ENCODE measurements at places on chromosomes 2 and 18. TPM values are rescaled to one million over a fixed set of nuclear protein-coding genes. Genes with fewer than 3 reads are reported as not detected.

DNA sequence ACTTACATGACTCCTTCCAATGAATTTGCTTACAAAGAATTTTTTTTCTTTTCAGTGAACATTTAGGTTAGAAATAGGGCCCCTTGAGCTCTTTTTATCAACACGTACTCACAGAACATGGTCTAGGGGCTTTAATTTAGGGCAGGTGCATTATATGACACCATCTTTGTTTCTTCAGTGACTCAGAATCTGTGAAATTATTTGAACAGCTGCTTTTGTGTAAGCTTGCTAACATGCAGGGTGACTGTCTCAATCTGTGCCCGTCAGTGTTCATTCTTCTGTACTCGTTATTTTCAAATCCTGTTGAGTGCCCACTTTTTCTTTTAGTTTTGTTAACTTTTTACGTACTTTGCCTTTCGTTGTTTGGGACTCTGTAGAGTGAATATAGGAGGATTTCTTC is 52.8 kb upstream of the CABYR start:
- no peak for DNase-seq

The RBMS1 gene
- 119 TPM for total RNA-seq

GRCh38 chr18:48563027-48563426 is 24.2 kb downstream of the CTIF start:
- no peak for DNase-seq

DNA sequence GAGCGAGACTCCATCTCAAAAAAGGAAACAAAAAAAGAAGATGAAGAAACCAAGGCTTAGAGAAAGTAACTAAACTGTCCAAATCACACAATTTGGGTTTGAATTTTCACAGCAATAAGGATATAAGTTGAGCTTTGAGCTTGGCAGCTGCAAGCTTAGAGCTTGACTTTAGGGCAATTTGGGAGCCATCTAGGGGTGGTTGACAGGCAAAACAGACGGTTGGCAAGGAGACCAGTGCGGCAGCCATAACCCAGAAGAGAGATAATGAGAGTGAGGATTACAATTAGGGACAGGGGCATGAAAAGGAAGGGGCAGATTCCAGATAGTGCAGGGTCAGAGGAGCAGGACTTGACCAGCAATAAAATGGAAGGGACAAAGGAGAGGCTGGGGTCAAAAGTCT is 382.2 kb upstream of the HNRNPA3 start:
- DNase-seq, result no peak

DNA sequence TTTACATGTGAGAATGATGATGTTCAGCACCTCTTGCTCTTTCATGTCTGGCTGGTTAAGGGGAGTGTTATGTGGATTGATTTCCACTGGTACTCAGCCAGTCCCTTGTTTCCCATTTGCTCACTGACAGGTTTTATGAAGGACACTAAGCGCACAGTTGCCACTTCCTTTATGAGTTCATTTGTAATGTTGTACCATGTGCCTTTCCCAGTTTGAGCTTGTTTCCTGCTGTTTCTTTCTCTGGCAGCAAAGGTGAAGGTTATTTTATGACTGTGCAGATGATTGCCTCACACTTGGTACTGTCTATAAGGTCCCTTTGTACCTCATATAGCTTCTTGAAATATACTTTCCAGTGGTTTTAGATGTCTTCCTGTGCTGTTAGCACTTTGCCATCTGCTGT is 1700.5 kb upstream of the TMEFF2 start:
- DNase-seq, result no peak

The CCDC141 gene
- 12.3 TPM for total RNA-seq

GRCh38 chr2:101781791-101782426 is 84.4 kb downstream of the MAP4K4 start:
- no peak for DNase-seq

The ABCB11 gene
- total RNA-seq, result 1.5 TPM

The GPR45 gene
- not detected for total RNA-seq

DNA sequence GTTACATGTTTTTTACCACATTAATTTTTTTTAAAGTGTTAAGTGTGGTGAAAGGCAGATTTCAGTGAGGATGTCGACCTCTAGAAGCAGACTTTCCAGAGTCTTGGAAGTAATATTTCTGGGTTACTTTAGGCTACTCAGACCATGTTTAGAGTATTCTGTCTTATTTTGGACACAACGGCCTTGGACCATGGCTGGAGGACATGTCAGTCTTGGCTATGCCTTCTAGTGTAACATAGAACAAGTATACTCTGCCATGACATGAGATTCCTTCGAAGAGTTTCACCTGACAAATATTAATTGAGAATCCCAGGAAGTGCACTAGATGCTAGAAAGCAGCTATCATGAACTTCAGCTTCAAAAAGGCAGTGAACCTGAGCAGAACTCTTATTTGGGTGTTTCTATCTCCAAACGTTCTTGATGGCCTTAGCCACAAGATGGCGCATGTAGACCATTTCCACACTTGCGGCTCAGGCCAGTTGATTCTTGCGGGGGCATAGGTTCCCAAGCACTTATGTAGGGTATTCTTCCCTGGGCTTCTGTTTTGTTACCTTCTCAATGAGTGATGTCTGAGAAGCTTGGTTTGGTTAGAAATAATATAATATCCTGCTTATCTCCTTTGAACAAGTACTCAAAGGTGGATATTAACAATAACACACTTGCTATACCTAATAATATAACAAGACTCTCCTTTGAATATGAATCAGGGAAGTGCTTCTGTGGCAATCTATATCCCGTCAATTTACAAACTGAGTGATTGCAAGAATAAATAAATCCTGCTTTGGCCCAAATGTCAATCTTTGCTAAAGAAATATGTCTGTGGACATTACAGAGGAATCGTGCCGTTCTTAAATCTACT is 62.0 kb downstream of the CACNB4 start:
- DNase-seq, result peak; percentile 81

GRCh38 chr2:128808462-128809258 is 490.0 kb upstream of the HS6ST1 start:
- DNase-seq, result no peak

GRCh38 chr2:102765061-102765460 is 3.2 kb downstream of the TMEM182 start:
- no peak for DNase-seq

The RAB6C gene
- total RNA-seq, result 0.13 TPM

- DNase-seq, result peak; percentile 70
Observed at GRCh38 chr2:216535454-216535995, 36.9 kb downstream of the RPL37A start.

The WDCP gene
- 11.8 TPM for total RNA-seq

DNA sequence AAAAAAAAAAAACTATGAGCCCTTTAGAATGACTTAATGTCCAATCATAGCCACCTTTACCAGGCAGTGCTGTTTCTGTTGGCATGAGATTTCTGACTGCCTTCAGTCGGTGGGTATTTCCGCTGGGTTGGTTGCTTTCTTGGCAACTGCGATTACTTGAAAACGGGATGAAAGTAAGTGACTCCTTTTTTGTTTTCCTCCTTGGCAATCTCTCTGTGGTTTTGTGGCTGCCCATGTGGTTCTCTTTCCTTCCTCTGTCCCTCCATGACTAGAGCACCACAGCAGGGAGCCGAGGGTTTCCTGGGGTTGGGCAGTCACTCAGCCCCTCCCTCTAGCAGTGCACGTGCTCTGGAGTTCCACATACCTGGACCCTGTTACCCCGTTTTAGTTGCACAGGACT is 112.1 kb downstream of the KLHL29 start:
- no peak for DNase-seq

The CYS1 gene
- total RNA-seq, result 9.3 TPM

DNA sequence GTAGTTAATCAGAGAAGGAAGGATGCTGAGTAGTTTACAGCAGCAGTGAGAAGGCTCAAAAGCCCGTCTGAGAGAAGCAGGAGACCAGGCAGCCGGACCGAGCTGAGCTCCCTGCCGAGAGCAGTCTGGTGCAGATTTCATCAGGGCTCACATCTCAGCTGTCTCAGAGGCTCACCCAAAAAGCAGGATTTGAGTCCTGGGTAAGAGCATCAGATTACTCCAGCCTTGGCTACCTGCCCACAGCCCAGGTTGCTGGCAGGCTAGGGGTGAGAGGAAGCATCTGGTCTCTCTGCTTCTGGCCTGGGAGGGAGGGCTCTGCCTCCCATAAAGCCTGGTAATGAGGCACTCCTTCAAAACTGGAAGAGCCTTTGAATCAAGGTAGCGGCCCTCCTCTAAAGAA is 140.5 kb downstream of the ST6GAL2 start:
- no peak for DNase-seq

DNA sequence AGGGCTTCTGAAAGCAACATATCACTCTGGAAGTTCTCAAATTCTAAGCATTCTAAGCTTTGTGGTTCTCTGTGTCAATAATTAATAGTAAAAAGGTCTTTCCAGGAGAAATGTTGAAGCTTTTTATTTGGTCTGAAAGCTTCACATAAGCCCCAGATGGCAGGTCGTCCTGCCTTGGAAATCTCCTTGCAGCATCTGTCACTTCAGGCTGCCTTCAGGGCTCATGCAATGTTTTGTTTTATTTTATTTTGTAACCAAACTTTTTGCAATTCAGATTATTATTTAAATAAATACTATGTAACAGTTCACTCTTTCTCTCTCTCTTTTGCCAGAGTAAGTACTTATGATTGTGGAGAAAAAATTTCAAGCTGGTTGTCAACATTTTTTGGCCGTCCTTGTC is 46.7 kb upstream of the FHOD3 start:
- DNase-seq, result no peak

GRCh38 chr2:217755027-217755745 is 247.6 kb downstream of the TNS1 start:
- no peak for DNase-seq

DNA sequence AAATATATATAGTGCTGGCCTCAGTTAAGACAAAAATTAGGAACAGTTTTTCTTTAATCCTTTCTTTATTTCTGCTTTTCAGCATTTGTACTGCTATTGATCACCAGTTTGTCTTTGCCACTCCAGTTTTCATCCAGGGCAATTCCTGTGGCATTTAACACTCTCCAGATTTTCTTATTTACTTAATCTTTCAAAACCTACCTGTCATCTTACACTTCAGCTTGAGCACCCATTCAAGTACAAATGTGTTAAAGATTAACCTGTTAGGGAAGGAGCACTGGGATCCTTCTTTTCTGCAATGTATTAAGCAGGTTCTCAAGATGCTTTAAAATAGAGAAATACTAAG is 101.8 kb upstream of the SCN1A start:
- no peak for DNase-seq

DNA sequence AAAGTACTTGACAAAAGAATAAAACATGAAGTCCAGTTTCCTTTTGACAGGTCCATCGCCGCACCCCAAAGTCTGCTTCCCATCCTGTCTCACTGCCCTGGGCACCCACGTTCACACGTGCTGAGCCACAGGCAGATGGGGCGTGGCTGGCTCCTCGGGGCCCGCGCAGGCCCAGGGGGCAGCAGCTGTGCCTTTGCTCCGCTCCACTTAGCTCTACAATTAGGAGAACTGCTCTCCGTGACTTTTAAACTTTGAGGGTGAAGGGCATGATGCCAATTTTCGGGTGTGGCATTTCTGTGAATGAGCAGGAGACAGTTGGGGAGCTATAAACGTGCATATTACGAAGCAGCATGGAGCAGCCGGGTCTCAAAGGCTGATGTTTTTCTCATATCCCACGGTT is 152.4 kb downstream of the TDRD15 start:
- DNase-seq, result no peak

- no peak for DNase-seq
Observed at GRCh38 chr18:55845221-55845620, 257.2 kb upstream of the TCF4 start.

DNA sequence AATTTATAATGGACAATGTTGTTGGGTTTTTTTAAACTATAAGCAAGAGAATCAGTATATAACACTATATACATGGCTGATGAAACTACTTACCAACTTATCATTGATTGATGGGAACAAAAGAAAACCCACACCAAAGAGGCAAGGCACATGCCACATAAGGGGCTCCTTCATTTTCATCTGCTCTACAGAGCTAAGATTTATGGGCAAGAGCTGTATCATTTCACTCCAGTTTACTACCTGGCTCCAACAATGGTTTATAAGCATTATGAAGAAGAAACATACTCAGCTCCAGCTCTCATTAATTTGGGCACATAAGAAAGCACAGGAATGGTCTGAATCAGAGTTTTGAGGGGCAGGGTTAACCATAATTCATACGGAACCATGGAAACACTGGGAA is 283.3 kb downstream of the AGPS start:
- DNase-seq, result no peak

The ABCG5 gene
- total RNA-seq, result not detected

GRCh38 chr2:1740716-1741589 is 3.4 kb downstream of the PXDN start:
- DNase-seq, result peak; percentile 56

The SCYGR4 gene
- total RNA-seq, result not detected

The FEV gene
- total RNA-seq, result not detected

- no peak for DNase-seq
Observed at GRCh38 chr2:191436368-191437055, 191.3 kb downstream of the MYO1B start.

The TGFA gene
- total RNA-seq, result 11.8 TPM

The TMEM182 gene
- 2.6 TPM for total RNA-seq

DNA sequence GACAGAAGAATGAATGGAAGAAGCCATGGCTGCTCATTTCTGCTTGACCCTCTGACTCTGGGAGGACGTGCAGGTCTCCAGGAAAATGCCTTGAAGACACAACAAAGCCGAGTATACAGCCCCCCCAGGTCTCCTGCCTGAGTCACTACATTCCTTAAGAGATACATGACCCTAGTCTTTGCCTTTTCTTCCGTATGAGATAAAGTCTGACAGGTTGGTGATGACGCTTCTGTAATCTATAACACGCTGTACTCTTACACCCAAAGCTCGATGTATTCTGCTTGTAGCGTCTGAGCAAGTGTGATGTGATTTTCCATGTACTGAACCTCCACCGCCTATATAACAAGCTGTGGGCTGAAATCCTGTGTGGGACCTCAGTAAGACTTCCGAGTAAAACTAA is 77.3 kb downstream of the KCTD1 start:
- DNase-seq, result no peak

DNA sequence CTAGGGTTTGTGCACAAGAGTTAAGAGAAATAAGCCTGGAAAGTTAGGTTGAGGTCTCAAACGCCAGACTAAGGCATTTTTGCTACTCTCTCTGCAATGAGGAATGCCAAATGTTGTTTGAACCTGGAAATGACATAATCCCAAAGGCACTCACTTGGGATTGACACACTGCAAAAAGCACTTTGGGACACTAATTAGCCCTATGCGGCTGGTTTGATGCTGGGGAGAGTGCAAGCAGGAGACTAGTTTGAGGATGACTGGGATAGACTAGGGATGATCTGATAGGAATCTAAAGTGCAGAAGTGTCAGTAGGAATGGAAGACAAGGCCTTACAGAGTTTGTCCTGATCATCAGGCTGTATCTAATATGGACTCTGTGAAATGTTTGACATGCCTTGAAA is 469.0 kb downstream of the SLC4A3 start:
- no peak for DNase-seq

The ADCYAP1 gene
- total RNA-seq, result 0.27 TPM

The ACVR1 gene
- total RNA-seq, result 35.5 TPM

DNA sequence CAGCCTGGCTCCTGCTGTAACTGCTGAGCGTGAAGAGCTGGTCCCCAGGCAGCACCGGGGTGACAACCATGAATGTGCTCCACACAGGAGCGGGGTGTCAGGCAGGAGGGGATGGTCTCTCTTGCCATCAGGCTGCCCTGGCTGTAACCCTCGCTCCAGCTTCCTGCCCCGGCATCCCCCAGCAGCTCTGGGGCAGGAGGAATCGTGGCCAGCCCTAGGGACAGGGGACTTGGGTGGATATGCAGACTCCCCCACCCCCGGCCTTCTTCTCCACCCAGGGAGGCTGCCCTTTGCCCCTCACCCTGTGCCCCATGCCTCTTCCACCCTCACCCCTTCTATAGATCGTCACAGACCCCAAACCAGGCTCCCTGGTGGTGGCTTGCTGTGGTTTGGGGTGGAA is 69.4 kb upstream of the SMAD7 start:
- no peak for DNase-seq

The GALNT14 gene
- total RNA-seq, result 1.2 TPM

The RSAD2 gene
- 7.5 TPM for total RNA-seq

Measured in sciatic nerve (tissue), 2 donors.